ENCODE measurements at places on chromosomes 6 and 20.
A peak's percentile ranks its signal among the peaks of the same experiment; 100 is the strongest.

DNA sequence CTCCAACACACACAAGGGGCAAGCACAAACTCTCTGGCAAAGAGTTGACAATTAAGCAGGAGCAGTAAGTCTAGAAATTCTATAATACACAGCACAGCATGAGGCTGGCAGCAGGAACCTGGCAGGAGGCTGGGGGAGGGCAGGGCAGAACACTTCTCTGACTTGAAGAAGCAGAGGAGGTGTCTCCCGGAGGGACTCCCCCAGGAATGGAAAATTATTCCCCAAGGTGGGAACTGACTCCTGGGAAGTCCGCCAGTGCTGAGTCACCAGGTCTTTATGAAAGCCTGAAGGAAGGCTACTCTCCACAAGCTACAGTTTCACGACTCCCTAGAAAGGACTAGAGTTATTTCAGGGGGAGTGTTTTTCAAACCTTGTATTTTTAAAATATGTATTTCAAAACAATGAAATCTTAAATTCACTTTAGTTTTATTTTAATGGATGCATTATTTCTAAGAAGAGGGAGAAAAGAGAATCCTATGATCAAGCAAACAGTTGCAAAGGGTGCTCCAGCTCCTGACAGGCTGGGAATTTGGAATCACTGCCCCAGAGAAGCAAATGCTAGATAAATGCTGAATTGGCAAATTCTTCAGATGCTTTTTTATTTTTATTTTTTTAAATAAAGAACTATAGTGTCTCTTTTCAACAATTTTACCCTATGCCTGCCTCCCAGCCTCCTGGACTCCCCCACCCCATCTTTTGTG is 192.8 kb downstream of the LY86 start:
- DNase-seq: peak; percentile 77

GRCh38 chr6:116255246-116255800 is 1.4 kb upstream of the TSPYL4 start:
- no peak for DNase-seq

GRCh38 chr20:25046181-25046641 is 11.7 kb downstream of the ACSS1 start:
- no peak for DNase-seq

GRCh38 chr20:61723529-61724257 is 342.0 kb downstream of the TAF4 start:
- DNase-seq: no peak

- peak; percentile 91 for DNase-seq
Observed at GRCh38 chr6:117677553-117678141, 2.4 kb downstream of the NUS1 start.

DNA sequence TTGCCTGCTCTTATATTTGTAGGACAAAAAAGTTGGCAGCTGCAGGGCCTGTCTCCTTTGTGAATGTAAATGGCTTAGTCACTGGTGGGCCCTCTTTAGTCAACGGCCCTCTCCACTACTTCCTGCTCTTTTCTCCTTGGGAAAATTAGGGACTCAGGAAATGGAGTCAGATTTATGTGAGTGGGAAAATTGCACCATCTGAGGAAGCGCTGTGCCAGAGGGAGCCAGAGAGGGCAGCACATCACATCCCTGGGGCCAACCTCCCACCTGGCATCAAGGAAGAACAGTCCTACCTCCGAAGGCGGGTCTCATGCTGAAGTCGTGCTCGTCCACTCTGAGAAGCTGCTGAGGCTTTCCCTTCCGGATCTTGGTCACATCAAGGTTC is 15.6 kb downstream of the GABRR2 start:
- no peak for DNase-seq

- no peak for DNase-seq
Observed at GRCh38 chr20:48901326-48901725, 20.2 kb upstream of the ARFGEF2 start.

GRCh38 chr6:83518816-83519480 is 6.6 kb downstream of the PRSS35 start:
- DNase-seq: no peak

- DNase-seq: no peak
Observed at GRCh38 chr20:53487461-53488200, 106.0 kb downstream of the ZNF217 start.

GRCh38 chr6:165447141-165447540 is 137.7 kb upstream of the C6orf118 start:
- no peak for DNase-seq

- DNase-seq: no peak
Observed at GRCh38 chr20:47611785-47612184, 110.1 kb downstream of the NCOA3 start.

DNA sequence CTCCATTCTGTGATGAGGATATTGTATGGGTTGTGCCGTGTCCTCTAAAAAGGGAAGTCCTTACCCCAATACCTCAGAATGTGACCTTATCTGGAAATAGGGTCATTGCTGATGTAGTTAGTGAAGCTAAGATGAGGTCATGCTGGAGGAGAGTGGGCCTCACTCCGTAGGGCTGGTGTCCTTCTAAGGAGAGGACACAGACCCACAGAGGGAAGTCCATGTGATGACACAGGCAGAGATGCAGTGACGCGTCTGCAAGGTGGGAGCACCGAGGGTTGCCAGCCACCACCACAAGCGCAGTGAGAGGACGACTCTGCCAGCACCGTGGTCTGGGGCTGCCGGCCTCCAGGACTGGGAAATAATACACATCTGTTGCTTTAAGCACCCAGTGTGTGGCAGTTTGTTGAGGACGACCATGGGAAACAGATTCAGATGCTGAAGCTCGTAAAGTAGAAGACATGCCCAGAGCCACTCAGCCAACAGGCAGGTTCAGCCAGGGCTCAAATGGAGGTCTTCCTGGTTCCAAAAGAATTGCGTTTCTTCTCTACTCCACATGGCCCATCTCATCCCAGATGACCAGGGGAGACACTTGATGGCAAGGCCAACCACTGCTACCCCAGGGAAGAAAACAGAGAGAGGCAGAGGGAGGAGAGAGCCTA is 59.2 kb upstream of the DUSP22 start:
- DNase-seq: no peak

GRCh38 chr6:71454056-71454455 is 165.4 kb downstream of the OGFRL1 start:
- DNase-seq: peak; percentile 38

Measured in epithelial cell of esophagus (primary cell).